ENCODE measurements at places on chromosomes 13 and 19.

- no peak for DNase-seq
Observed at GRCh38 chr19:3687774-3688706, 12.2 kb downstream of the PIP5K1C start.

DNA sequence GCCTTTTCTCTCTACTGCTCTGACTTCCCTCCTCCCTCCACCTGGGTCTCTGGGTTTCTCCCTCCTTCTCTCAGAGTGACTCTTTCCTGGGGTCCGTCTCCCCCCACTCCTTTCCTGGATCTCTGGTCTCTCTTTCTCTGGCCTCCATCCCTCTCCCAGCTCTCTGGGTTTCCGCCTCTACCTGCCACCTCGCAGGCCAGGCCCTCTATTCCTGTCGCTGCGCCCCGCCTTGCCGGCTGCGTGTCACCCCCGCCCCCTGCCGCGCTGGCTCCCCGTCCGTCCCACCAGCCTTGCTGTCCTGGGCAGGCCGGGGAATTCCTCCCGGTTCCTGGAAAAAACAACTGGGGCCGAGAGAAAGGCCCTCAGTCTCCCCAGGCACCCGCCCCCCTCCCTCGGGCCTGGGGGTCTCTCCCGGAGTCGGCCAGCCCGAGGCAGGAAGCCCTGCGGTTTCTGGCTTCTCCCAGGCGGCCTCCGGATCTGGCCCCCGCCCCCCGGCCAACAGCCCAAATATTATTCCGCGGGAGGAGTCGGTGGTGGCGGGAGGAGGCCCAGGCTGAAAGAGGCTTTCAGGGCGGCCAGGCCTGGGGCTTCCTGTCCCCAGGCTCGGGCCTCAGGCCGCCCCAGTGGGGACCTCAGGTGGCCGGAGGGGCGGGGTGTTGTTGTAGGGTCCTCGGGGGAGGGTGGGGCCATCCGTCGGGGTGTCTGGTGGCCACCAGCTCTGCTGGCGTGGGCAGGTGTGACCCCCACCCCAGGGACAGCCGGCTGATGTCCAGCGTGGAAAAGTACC lies 9.3 kb downstream of the IRF2BP1 start:
- peak; percentile 47 for DNase-seq

- DNase-seq = peak; percentile 69
Observed at GRCh38 chr19:55632463-55632834, 8.1 kb upstream of the ZNF784 start.

GRCh38 chr13:65909501-65909900 lies 1320.6 kb downstream of the PCDH9 start:
- no peak for DNase-seq

DNA sequence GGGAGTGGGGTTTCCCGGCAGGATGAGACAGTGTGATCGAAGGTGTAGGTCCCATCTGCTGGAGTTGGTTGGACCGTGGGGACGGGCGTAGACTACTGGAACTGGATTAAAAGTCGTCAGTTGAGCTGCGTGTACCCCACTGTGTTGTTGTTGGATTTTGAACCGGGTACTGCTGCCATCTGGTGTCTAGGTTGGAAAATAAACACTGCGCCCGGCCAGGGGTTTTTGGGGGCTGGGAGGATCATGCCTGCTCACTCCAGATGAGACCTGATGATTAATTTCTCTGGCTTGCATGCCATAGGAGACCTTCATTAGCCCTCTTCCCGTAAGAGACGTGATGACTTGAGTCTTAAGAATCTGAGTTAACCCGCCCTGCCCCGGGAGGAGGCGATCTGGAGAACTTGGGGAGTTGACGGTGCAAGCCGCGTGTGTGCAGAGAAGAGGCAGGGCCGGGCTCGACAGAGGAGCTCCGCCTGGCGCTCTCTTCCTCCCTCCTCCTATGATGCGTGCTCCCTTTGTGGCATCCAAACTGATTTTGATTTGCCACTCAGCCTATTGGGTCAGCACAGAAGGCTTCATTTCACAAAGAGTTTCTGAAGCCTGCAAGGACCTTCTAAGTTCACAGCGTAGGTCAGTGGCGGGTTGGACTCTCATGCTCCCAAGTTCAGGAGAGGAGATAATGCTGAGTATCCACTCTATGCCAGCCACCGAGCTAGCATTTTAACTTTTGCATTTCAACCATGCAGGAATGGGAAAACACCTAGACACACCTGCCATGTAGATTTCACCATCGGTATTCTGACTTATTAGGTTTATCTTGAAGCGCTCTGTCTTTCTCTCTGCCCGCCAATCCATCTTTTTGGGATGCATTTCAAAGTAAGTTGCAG lies 2.7 kb downstream of the UHRF1 start:
- DNase-seq = peak; percentile 96

GRCh38 chr13:110336681-110337080 lies 29.6 kb downstream of the COL4A2 start:
- no peak for DNase-seq

GRCh38 chr13:72255908-72256307 lies 388.9 kb upstream of the DACH1 start:
- peak; percentile 21 for DNase-seq

DNA sequence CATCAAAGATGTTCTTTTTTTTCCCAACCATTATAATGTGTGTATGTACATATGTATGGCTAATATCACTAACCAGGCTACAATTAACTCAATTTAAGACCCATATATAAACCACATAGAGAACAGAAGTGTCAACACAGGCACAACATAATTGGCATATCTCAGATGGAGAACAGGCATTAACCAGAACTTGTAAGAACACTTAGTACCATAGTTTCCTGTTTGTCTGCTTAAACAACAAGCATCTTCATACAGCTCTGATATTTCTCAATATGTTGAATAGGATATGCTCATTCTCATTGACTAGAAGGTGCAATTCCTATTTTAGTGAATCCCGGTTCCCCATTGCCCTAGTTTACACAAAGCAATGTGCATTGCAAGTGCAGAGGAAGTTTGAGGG lies 116.9 kb upstream of the EDNRB start:
- DNase-seq = no peak

DNA sequence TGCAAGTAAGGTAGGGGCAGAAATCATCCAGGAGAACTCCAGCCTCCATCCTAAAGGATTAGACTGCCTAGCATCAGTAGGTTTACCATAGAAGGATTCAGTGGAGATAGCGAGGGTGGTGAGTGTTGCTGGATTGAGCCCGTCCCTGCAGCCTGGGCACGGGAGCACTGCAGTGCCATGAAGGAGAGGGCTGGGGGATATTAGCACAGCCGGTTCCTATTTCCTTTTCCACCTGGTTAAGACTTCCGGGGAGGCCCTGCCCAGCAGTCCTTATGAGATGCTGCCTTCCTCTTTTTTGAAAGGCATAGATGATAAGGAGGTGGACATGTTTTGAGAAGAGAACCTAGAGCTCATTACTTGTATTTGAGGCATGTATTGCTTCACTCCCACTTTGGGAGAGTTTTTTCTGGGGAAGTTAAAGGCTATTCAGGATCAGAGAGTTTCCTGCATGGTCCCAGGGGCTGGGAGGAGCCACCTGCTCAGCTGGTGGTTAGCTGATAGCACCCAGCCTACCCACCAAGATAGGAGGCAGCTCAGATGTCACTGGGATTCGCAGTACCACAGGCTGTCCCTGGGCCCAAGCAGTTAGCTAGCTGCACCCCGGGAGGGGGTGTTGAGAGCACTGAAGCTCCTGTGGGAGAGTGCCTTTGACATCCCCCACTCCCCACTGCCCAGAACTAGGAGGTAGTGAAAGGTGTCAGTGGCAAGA lies 17.2 kb downstream of the ACTN4 start:
- DNase-seq = no peak

DNA sequence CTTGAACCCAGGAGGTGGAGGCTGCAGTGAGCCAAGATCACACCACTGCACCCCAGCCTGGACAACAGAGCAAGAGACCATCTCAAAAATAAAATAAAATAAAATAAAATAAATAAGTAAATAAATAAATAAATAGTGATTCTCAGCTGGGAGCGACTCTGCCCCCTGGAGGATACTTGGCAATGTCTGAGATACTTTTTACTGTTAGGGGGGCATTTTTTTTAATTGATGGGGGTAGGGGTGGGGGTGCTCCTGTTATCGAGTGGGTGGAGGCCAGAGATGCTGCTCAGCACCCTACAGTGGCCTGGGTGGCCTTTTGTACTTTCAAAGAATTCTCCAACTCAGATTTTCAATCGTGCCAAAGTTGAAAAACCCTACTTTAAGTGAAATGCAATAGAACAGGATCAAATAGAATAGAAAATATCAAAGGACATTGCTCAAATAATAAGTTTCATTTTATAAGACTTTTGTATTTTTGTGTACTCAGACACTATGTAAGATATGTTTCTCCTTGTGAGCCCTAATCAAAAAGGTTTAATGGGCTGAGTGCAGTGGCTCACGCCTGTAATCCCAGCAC lies 7.1 kb upstream of the CLPP start:
- DNase-seq = peak; percentile 51

- peak; percentile 38 for DNase-seq
Observed at GRCh38 chr13:59531571-59532091, 632.1 kb downstream of the DIAPH3 start.

DNA sequence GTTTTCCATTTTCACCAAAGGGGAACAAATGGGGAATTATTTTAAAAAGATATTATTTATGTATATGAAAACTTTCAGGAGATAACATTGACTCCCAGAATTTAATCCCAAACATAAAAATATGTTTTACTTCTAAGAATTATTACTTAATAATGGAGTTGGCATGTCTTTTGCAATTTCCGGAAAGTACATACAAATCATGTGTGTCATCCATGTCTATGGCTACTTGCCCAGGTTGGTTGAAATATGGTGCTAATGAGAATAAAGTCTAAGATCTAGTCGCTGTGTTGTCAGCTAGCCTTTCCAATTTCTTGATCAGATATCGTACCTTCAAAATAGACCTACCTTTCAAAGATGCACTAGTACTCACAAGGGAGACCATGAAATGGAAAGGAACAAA lies 1003.2 kb upstream of the PCDH20 start:
- no peak for DNase-seq

GRCh38 chr13:43484432-43485225 lies 302.1 kb downstream of the ENOX1 start:
- DNase-seq = no peak

DNA sequence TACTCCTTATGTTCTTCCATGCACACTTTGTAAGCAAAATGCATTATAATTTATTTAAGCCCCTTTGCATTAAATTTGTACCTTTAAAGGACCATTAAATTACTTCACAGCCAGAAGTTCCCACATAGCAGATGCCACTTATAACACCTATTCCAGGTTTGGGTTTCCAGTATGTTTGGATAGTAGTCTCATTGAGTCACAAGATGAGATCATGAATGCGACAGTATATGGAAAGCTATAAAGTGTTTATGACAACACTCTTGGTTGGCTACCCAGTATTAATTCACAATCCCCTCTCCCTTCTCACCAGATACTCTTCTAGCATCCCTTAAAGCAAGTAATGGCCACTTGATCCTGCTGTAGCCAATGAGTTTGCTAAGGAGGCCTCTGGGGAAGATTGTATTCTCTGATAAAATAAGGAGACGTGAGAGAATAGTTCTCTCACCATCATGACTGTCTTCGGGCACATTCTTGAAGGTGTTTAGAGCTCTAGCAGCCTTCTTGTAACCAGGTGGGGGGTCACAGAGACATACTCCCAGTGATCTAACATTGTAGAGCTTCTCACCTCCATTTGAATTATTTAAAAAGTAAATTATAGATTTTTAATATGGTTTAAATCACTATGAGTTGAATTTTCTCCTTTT lies 2.8 kb upstream of the LHFPL6 start:
- DNase-seq = no peak

GRCh38 chr13:72745260-72745659 lies 17.5 kb downstream of the BORA start:
- no peak for DNase-seq

GRCh38 chr19:4140237-4140711 lies 13.2 kb upstream of the CREB3L3 start:
- peak; percentile 86 for DNase-seq

GRCh38 chr19:28424077-28424476 lies 788.9 kb downstream of the UQCRFS1 start:
- DNase-seq = no peak

Data from AG20443 (cell line).